ENCODE measurements at places on chromosomes 4 and X.

- no peak for DNase-seq
Observed at GRCh38 chr4:66252291-66252690, 582.0 kb upstream of the EPHA5 start.

GRCh38 chrX:16524316-16524715 is 125.6 kb upstream of the S100G start:
- no peak for DNase-seq

GRCh38 chrX:10404436-10404835 is 215.9 kb downstream of the MID1 start:
- no peak for DNase-seq

- DNase-seq: no peak
Observed at GRCh38 chr4:148211533-148211932, 230.7 kb downstream of the NR3C2 start.

DNA sequence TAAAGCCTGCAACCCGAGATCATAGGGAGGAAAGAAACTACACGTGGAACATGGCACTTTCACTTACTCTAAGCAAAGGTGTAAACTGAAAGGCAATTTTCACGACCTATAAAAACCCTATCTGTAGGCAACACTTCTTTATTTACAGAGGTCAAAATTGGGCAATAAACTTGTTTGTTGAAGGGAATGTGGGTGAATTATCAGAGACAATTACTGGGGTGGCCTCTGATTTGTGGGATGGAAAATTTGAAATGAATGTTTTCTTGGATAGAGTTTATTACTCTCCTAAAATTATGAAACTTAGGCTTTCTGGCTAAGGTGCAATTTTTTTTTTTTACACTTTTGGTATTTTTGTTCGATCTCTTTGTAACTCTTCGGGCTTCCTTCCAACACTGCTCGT is 734.1 kb upstream of the TENM3 start:
- no peak for DNase-seq

GRCh38 chrX:14997271-14997670 is 124.0 kb downstream of the MOSPD2 start:
- DNase-seq: no peak

GRCh38 chr4:38861791-38862190 is 5.2 kb upstream of the TLR6 start:
- DNase-seq: no peak

GRCh38 chr4:119585771-119586170 is 42.8 kb downstream of the PDE5A start:
- no peak for DNase-seq

- peak; percentile 3 for DNase-seq
Observed at GRCh38 chr4:133969202-133969848, 232.3 kb downstream of the PABPC4L start.

DNA sequence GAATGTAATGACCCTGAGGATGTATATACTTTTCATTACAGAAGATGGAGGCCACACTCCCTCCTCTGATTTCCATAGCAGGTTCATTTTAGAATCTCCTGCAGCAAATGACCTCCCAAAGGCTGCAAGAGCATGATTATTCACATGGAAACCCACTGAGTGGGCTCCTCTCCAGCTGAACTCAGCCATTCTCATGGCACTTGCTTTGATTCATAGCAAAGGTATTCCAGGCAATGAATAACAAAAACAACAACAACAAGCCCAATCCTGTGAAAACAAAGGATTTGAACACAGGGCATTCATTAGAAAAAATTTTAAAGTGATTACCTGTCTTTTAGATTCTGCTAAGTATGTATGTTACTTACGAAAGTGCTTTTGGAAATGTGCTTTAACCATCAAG is 894.0 kb upstream of the FRG1 start:
- no peak for DNase-seq

GRCh38 chrX:2548711-2549423 is 48.1 kb upstream of the DHRSX start:
- DNase-seq: no peak

DNA sequence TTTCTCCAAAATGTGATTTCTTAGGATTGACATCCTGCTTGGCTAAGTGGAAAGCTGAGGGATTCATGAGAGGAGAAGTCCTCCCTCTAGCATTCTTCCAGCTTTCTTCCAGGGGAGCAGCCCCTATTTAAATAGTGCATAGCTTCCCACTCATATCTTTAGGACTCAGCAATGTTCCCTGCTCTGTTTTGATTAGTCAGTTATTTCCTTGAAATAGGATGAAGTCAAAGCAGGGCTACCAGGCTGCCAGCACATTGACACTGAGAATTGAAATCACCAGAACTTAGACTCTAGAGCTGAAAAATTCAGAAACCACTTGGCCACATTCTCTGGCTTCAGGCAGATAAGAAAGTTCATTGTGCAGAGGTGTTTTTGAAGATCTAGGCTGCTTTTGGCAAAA is 74.7 kb upstream of the SMAD1 start:
- no peak for DNase-seq

DNA sequence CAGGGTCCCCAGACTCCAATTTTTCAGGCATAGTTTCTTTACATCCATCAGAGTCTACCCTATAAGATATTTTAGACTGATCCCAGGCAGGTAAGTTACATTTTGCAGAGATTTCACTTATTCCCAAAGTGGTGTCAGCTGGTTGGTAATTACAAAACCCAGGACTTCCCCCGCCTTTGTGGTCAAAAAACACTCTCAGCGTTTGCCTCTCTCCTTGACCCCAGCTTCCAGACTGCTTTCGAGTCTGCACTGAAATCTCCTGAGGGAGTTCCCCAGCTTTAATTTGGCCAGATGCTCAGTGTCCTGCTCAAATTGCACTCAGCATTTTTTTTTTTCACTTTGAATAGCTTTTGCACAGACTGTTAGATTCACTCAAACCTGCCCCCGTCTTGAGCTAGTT is 11.2 kb upstream of the AMOT start:
- no peak for DNase-seq

DNA sequence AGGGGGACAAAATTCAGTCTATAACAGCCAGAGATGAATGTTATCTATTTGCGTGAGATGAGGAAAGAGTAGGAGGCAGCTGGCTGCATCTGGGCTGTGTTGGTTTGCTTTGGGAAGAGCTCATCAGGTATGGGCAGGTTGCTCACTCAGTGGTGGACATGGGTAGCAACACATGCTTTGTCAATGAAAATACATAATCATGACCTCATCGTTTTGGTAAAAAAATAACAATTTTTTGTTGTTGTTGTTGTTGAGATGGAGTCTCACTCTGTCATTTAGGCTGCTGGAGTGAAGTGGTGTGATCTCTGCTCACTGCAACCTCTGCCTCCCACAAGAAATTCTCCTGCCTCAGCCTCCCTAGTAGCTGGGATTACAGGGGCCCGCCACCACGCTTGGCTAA is 16.3 kb upstream of the GLOD5 start:
- no peak for DNase-seq

- no peak for DNase-seq
Observed at GRCh38 chrX:44017676-44018075, 44.5 kb upstream of the NDP start.

GRCh38 chrX:127764674-127765073 is 287.5 kb downstream of the ACTRT1 start:
- no peak for DNase-seq

- no peak for DNase-seq
Observed at GRCh38 chrX:39935411-39936064, 162.2 kb downstream of the BCOR start.

DNA sequence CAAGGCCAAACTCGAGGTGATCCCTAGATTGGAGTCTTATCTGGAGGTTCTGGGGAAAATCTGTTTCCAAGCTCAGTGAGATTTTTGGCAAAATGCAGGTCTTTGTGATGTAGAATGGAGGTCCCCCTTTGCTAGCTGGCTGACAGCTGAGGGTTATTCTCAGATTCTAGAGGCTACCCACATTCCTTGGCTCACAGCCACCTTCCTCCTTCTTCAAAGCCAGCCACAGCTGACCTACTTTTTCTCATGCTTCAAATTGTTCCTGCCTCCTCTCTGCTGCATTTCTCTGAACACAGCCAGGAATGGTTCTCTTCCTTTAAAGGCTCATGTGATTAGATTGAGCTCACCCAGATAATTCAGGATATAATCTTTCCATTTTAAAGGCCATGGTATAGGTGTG is 86.9 kb downstream of the VCX3A start:
- no peak for DNase-seq

DNA sequence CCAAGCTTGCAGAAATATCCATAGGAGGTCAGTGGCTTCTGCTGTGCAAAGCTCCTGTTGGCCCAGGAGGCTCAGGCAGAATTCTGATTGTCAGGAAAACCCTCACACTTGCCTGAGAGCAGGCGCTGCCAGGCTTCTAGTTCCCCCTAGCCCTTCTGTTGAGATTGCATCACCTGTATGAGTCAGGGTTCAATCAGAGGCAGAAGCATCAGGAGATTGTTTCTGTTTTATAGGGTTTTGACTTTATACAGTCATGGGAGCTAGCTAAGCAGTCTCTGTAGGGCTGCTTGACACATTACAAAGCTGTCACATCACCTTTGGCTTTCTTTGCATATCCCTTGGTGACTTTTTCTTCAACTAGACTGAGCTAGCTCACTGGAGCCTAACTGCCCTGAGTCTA is 27.8 kb downstream of the DIPK2B start:
- no peak for DNase-seq

DNA sequence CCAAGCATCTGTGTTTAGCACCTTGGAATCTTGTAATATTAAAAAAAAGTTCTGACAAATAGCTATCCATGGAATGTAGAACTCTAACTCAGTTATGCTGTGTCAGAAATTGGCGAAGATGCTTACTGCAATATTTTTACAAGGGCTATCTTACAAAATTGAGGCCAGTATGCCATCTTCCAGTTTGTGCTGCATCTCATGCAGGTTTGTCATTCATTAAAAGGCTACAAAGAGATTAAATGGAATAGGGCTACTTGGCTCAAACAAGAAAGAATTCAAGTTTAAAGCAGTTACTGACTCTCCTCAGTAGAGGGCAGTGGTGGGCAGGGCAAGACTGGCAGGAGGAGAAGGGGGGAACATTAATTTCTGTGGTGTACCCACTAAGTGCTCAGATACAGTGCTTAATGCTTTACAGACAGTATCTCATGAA is 66.5 kb downstream of the SHROOM4 start:
- no peak for DNase-seq

All from anterior cingulate cortex (tissue), 58 donors.